ENCODE measurements at places on chromosomes 12 and 14.

DNA sequence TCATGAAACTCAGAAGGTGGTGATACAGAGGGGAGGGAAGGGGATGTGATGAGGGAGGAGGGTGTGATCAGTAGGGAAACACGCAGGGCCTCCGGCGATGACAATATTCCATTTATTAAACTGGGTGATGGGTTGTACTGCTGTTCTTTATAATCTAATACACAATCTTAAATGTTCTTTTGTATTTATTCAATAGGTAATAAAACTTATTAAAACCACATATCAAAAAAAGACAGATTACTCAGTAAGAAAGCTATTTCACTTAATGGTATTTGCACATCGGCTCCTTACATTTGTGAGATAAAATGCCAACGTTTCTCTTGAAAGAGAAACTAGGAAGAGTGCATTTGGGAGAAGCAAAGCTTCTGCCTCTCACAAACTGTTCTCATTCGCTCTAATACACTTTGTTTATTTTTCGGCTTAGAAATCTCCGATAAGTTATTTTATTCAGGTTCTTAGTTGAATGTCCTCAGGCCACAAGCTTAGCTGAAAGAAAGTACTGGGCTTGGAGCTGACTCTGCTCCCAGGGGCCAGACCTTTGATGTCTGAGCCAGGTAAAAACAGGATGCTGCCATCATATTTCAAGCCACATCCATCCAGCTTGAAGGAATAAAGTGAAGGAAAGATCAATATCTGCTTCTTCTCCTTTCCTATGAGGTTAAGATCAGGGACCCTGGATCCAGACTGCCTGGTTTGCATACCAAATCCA is 17.5 kb downstream of the STON2 start:
- DNase-seq: no peak

DNA sequence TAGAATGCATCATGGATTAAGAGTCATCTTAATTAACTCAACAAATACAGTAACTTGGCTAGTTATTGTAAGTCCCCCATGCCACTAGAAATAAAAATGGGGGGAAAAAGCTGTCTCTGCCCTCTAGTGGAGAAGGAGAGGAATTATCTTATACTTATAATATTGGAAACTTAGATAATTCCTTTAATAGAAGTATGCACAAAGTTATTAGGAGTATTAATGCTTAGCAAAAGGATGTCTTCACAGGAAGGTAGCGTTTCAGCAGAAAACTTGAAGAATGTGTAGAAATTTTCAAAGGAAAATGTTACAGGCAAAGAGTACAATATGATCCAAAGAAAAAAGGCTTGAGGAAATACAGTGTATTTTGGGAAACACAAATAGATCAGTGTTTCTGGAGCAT is 19.8 kb downstream of the OR5AU1 start:
- no peak for DNase-seq

GRCh38 chr12:124466216-124467128 is 100.9 kb downstream of the NCOR2 start:
- DNase-seq: peak; percentile 48

DNA sequence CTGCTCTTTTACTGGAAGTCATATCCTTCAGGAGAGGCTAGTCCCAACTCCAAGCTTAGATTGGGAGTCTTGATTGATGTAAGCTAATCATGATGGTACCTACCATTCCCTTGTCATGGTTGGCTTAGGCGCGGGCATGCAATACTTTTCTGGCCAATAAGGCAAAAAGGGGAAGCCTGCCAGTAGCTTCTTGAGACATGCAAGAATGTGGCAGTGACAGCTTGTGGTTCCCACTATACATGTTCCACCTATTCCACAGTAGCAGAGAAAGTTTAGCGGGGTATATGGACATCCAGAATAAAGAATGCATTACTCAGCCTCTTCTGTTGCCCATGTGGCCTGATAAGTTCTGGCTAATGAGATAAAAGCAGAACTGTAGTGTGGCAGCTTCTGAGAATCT is 55.0 kb downstream of the AP5M1 start:
- no peak for DNase-seq

DNA sequence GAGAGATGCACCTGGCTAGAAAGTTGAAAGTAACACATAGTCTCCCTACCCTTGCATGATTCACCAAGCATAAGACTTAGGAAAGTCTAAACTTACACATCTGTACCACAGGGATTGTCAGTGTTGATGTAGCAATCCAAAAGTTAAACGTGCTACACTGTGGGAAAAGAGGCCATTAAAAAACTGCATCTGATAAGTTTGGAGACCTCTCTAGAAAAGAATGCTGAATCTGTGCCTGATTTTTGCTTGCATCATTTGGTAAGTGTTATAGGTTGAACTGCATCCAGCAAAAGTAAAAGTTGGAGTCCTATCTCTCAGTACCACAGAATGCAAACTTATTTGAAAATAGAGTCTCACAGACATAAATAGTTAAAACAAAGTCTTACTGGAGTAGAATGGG is 126.6 kb downstream of the SLC6A15 start:
- no peak for DNase-seq

GRCh38 chr14:74848768-74849167 is 27.2 kb downstream of the PROX2 start:
- no peak for DNase-seq

GRCh38 chr14:95248432-95248831 is 71.3 kb downstream of the CLMN start:
- no peak for DNase-seq

- DNase-seq: no peak
Observed at GRCh38 chr12:12582895-12583303, 20.2 kb upstream of the DUSP16 start.

GRCh38 chr12:75844985-75845384 is 186.6 kb downstream of the PHLDA1 start:
- no peak for DNase-seq

DNA sequence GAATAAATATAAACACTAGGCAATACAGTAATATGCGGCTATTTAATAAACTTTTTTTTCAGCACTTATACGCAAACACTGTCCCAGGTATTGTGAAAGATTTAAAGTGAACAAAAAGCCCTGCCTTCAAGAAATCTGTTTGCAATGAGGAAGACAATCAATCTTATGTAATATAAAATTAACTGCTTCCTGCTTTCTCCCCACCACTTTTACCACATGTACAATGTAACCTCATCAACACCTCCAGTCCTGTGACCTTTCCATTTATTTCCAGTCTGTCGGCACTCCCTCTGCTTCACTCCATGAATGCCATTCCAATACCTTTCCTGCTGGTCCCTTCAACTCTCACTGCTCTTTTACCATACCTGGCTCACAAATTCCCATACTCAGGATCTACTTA is 10.5 kb downstream of the SNX6 start:
- no peak for DNase-seq

- DNase-seq: peak; percentile 88
Observed at GRCh38 chr12:83016218-83016835, 329.6 kb downstream of the TMTC2 start.

DNA sequence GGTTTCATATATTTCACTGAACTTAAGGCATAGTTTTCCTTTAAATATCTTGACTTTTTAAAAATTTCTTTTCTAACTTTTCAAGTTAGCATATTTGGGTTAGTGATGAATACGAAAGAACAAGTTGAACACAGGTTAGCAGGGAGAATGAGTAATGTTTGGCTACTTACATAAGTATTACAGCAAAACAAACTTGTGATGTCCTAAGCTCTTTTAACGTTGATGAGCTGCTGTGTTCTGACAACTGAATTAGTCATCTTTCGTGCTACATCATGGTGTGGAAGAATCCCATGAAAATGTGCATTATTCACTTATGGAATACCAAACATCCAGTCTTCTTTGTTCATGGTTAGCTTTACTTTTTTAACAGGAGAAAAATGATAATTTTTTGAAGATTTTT is 36.3 kb upstream of the PDZRN4 start:
- peak; percentile 14 for DNase-seq
